ENCODE measurements at places on chromosomes 4 and X. TPM values are rescaled to one million over a fixed set of nuclear protein-coding genes. Genes with fewer than 3 reads are reported as not detected.

DNA sequence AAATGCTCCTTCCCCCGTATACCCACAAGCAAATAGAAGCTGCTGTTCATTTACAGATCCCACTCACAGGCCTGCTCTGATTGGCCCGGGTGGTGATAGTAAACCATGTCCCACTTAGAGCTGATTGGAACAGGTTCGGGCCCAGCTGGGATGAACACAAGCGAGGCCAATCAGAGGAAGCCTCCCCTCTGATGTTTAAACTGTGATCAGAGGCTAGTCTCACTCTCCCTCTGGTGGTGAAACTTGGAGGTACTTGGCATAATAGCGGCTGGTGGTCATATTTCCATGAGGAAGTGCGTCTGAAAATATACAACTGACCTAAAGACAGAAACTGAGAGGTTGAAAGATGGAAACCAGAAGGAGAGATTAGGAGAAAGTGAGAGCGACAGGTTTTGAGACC is 51.5 kb upstream of the TRPC3 start:
- H3K27me3 ChIP-seq = no peaks in the 10 kb centered on the region
- no peaks in the 10 kb centered on the region for H3K36me3 ChIP-seq
- DNase-seq = no peak
- no peak overlapping the region for H3K4me3 ChIP-seq
- H3K4me1 ChIP-seq = no peaks in the 10 kb centered on the region

- no peaks in the 10 kb centered on the region for H3K36me3 ChIP-seq
- no peak overlapping the region for H3K27ac ChIP-seq
- H3K27me3 ChIP-seq = no peaks in the 10 kb centered on the region
- no peaks in the 10 kb centered on the region for H3K4me1 ChIP-seq
- no peak overlapping the region for H3K4me3 ChIP-seq
These were observed 43.9 kb upstream of the NSG1 start for GRCh38 chr4:4343038-4343437.

USP26 gene
- total RNA-seq = not detected

DNA sequence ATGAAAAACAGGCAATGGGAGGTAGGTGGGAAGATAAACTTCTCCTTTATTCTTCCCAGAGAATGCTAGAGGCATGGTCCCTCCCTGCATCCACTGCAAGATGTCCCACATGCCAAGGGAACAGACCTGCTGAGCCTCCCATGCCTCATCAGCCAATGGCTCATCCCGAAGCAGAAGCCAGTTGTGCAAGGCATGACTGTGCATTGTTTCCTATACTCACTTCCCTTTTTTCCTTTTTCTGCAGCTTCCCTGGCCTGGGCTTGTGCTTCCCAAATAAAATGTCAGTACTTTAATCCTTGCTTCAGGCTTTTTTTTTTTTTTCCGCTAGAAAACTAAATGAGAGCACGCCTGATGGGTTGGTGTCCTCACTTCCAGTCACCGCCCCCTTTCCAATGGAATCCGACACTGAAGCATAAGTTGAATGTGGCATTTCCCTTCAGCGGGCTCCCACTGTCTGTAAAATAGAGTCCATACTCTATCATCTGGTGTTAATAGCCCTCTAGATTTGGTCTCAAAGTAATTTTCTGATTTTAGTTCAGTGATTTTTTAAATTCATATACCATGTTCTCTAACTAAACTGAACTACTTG is 239.0 kb upstream of the JADE1 start:
- no peaks in the 10 kb centered on the region for H3K27me3 ChIP-seq
- no peaks in the 10 kb centered on the region for H3K36me3 ChIP-seq
- H3K4me3 ChIP-seq = no peak overlapping the region

DNA sequence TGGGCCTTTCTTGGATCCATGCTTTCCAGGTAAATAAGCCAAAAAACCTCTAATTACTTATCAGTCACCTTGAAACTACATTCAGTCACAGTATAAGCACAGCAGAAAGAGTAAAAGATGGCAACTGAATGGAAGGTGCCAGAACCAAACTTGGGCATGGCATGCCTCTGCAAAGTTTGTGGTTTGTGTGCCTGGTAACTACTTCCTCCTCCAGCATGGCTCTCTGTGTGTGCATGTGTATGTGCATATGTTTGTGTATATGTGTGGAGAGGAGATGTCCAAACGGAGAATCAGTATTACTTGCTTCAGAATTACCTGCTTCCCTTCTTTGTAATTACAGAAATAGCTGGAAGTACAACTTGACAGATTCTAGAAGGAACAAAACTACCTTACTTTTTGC is 67.5 kb downstream of the AGTR2 start:
- no peak overlapping the region for H3K4me3 ChIP-seq
- no peak for DNase-seq
- H3K27ac ChIP-seq = no peak overlapping the region
- H3K27me3 ChIP-seq = no peaks in the 10 kb centered on the region

DNA sequence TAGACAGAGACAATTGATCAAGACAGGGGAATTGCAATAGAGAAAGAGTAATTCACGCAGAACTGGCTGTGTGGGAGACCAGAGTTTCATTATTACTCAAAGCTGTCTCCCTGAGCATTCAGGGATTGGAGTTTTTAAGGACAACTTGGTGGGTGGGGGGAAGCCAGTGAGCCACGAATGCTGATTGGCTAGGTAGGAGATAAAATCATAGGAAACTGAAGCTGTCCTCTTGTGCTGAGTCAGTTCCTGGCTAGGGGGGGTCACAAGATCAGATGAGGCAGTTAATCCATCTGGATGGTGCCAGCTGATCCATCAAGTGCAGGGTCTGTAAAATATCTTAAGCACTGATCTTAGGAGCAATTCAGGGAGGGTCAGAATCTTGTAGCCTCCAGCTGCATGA is 358.6 kb downstream of the GPM6A start:
- no peaks in the 10 kb centered on the region for H3K4me1 ChIP-seq
- H3K27ac ChIP-seq = no peak overlapping the region
- no peaks in the 10 kb centered on the region for H3K27me3 ChIP-seq
- no peaks in the 10 kb centered on the region for H3K36me3 ChIP-seq

AMOT gene
- total RNA-seq = 35.1 TPM

- no peak overlapping the region for H3K27ac ChIP-seq
- H3K36me3 ChIP-seq = no peaks in the 10 kb centered on the region
- no peak overlapping the region for H3K4me3 ChIP-seq
- no peak for DNase-seq
- no peaks in the 10 kb centered on the region for H3K27me3 ChIP-seq
These were observed 53.6 kb downstream of the HHIP start for GRCh38 chr4:144699565-144699964.

GRCh38 chrX:66408507-66408906 is 230.4 kb downstream of the EDA2R start:
- no peak for DNase-seq
- no peak overlapping the region for H3K4me3 ChIP-seq
- H3K27ac ChIP-seq = no peak overlapping the region

DNA sequence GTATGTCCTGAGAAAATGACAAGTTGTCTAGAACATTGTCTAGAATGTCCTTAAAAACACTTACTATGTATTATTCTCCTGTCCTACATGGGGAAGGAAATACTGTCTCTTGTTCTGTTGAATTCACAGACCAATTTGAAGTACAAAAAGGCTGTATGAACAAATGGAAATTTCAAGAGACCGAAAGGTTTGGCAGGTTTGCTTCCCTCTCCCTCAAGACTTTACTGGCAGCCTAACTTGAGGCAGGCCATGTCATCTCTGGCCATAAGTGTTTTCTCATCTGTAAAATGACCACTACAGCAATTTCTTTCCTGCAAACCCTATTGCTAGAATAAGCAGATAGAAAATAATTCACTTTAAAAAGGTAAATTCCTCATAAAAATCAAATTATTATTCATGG is 191.2 kb upstream of the BMP3 start:
- H3K27ac ChIP-seq = no peak overlapping the region
- H3K4me3 ChIP-seq = no peak overlapping the region
- no peaks in the 10 kb centered on the region for H3K36me3 ChIP-seq
- no peaks in the 10 kb centered on the region for H3K4me1 ChIP-seq
- DNase-seq = no peak

DNA sequence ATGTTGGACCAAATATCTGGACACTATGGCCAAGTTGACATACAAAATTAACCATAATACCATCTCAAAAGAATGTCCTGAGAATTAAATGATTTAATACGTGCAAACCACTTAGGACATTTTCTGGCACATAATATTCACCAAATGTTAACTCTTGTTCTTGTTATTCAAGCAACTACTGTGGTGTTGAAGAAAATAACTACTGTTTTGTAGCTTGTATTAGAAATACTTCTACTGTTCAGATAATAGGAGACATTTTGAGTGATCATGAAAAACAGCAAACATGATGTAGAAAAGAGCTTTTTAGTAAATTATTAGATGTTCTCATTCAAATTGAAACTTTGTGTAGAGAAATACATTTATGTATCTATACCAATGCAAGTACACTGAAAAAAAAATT is 140.7 kb upstream of the SMIM31 start:
- no peak for DNase-seq
- H3K27ac ChIP-seq = no peak overlapping the region
- no peaks in the 10 kb centered on the region for H3K36me3 ChIP-seq
- H3K4me1 ChIP-seq = no peaks in the 10 kb centered on the region

DNA sequence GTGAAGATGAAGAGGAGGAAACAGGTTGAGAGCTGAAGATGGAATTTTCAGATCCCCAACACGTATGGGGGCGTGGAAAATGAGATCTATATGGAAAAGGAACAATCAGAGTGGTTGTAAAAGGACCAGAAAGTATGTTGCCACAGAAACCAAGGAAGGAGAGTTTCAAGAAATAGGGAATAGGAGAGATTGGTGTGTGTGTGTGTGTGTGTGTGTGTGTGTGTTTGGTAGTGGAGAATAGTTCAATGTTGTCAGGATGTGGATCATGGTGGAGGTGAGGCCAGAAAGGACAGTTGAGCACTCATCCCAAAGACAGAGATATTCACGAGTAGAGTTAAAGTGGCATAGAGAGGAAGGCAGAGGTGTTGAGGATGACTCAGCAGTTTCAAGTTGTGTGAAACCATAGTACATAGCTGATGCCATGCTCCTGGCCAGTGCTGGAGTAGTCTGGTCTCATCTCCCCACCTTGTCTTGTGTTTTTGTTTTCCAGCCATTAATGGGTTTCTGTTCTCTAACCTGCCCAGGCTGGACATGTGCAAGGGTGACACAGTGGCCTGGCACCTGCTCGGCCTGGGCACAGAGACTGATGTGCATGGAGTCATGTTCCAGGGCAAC is 36.1 kb downstream of the HEPH start:
- no peaks in the 10 kb centered on the region for H3K4me1 ChIP-seq
- no peak overlapping the region for H3K27ac ChIP-seq
- H3K4me3 ChIP-seq = no peak overlapping the region
- no peaks in the 10 kb centered on the region for H3K27me3 ChIP-seq

DNA sequence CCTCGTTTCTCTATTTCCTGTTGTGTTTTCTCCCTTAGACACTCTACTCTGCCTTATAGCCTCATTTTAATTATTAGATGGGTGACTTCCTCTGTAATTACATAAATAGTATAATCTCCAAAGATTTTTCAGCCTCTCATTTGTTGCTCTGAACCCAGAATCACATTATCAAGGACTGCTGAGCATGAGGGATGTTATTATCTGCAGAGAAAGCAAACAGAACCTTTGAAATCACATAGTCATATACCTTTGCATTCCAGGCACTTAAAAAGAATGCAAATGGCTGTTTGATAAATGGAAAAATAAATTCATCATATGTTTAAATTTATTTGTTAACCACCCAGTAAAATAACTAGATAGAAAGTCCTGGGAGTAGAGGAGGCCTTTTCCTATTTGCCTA is 305.1 kb upstream of the PPP1R2C start:
- H3K4me1 ChIP-seq = no peaks in the 10 kb centered on the region
- H3K36me3 ChIP-seq = no peaks in the 10 kb centered on the region
- DNase-seq = no peak
- H3K27me3 ChIP-seq = no peaks in the 10 kb centered on the region

DNA sequence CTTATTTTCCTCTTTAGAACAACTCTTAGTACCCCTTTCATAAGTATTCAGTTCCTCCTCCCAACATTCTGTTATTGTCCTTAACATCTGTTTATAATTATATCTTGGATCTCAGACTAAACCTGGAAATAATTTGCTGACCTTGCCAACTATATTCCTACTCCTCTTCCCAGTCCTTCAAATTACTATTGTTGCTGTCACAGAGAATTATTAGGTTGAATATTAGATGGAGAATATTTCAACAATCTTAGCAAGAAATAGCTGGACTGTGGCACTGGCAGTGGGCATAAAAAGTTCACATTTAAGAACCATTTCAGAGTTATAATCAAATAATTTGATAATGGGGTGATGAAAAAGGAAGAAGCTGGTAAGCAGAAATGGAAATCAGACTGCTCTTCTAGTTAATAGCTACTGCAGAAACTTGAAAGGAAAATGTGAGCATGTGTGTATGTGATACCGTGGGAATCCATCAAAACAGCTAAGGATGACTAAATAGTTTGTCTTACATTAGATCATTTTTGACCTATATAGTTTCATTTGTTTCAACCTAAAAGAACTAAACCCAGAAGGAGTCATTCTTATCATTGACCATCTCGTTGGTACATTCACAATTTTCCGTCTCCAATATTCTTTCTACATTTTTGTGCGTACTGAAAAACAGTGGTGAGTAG is 43.3 kb upstream of the PRDM8 start:
- H3K4me3 ChIP-seq = no peak overlapping the region
- no peak overlapping the region for H3K27ac ChIP-seq
- no peak for DNase-seq

DNA sequence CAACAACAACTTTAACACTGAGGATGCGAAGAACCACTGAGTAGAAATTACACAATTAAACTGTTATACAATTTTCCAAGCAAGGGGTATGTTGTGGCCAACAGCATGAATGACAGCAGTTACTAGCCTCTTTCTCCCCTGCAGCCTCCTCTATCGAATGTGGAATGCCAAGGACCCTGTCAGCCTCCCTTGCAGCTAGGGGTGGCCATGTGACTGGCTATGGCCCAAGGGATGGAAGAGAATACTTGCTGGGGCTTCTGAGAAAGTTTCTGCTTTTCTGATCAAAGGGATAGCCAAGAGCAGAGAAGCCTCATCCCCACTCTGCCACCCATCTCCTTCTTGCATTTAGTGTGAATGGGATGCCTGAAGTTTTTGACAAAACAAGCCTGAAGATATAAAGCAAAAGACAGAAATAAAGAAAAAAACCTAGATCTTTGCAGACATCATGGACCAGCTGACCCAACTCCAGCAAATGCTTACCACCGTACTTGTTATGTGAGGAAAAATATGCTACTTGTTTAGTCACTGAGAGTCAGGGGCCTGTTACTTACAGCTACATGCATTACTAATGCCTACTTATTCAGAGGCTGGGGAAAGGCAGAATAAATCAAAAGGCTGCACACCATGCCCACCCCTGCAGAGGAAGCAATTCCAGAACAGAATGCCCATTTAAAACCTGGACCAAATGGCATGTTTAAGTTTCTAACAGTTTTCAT is 32.0 kb downstream of the DCTD start:
- DNase-seq = no peak
- H3K4me1 ChIP-seq = no peaks in the 10 kb centered on the region
- H3K27ac ChIP-seq = no peak overlapping the region

RFC1 gene
- 38.4 TPM for total RNA-seq

DNA sequence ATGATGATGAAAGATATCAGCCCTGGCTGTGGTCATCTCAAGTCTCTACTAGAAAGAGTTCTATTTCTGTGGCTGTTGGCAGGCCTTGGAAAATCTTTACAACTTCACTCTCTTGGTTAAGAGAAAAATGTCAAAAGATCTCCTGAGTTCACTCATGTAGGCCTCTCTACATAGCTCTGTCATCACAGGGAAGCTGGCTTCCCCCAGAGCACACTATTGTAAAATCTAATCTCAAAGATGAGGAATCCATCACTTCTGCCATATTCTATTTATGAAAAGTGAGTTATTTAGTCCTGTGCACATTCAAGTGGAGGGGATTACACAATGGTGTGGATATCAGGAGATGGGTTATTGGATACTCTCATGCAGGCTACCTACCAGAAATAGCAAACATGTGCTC is 388.4 kb upstream of the HS3ST1 start:
- no peak overlapping the region for H3K27ac ChIP-seq
- H3K36me3 ChIP-seq = no peaks in the 10 kb centered on the region
- H3K4me3 ChIP-seq = no peak overlapping the region
- no peak for DNase-seq
- no peaks in the 10 kb centered on the region for H3K27me3 ChIP-seq
- no peaks in the 10 kb centered on the region for H3K4me1 ChIP-seq

Measured in kidney (tissue), 22 donors.